NCI-H1417 (cell line): ENCODE measurements at places on chromosomes 11 and 22.

DNA sequence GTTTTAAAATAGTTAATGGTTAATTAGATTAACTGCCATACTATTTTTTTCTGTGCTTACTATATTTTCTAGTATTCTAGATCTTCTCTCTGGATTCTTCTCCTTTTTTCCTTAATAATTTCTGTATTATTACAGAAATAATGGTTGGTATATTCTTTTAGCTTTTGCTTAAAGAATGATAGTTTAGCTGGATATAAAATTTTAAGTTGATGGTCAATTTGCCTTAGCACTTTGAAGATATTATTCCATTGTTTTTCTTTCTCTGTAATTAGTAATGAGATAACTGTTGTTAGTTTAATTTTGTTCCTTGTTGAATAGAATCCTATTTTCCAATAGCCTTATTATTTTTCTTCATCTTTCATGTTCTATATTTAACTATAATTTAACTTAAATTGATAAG lies 99.9 kb upstream of the NCAM1 start:
- DNase-seq, result no peak

- DNase-seq, result peak; percentile 24
These were observed 34.1 kb downstream of the SERGEF start for GRCh38 chr11:17978553-17979287.

DNA sequence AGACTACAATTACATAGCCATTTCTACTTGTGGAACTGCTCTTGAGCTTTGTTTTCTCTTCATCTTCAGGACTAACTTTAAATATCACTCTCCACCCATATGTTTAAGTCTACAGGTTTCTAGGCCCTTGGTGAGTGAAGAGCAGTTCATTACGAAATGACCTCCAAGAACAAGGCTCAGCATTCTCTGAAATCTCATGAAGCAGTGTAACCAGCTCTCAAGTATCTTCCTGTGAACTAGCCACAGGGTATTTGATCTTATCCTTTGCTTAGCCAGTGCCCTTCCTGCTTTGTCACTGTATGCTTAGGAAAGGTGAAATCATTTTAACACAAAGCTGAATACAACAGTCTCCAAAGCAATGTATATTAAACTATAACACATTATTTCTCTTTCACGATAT lies 20.4 kb upstream of the LYVE1 start:
- DNase-seq, result no peak

GRCh38 chr11:56906683-56907148 lies 82.0 kb upstream of the OR5AK2 start:
- no peak for DNase-seq

- DNase-seq, result no peak
These were observed 7.8 kb upstream of the P4HA3 start for GRCh38 chr11:74319139-74319816.

DNA sequence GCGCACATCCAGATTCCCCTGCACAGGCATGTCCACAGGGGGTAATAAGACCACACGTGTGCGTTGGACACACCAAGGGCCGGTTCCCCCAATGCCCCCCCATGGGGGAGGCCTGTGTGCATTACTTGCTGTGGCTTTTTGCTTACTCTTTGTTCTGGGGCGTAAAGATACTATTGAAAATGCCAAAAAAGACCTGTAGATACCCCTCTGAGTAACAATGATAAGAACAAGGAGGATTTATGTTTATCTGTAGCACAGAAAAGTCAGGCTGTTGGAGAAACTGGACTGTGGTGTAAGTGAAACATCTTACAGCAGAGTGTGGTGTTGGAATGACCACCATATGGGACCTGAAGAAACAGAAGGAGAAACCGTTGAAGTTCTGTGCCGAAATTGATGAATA lies 103.2 kb downstream of the TBC1D22A start:
- DNase-seq, result no peak

DNA sequence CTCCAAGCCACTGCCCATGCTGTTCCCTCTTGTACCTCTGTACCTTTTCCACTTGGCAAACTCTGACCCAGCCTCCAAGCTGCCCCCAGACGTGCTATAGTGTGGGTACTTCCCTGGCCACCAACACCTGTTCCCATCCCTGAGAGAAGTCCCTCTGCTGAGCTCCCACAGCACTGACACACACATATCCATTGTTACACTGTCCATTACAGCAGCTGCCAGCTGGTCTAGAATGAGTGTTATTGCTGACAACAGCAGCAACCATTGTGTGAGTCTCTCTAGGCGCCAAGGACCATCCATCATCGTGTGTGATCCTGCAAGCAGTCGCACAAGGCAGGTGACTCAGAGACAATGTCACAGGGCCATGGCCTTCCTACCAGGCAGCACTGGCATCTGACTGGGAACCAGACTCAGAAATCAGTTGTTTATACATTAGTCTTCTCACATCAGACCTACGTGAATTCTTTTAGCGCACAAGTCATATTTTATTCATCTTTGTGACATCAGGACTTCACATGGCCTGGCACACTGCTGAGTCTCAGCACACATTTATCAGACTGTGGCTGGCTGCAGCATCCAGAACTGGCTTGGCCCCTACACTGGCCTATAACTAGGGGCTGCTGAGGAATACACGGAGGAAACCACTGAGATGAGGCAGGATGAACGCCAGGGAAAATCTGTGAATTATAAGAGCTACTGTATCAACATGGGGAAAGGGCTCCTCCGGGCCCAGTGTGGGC lies 56.4 kb downstream of the SGSM3 start:
- DNase-seq, result peak; percentile 90

GRCh38 chr11:73137262-73137943 lies 4.7 kb downstream of the FCHSD2 start:
- no peak for DNase-seq

DNA sequence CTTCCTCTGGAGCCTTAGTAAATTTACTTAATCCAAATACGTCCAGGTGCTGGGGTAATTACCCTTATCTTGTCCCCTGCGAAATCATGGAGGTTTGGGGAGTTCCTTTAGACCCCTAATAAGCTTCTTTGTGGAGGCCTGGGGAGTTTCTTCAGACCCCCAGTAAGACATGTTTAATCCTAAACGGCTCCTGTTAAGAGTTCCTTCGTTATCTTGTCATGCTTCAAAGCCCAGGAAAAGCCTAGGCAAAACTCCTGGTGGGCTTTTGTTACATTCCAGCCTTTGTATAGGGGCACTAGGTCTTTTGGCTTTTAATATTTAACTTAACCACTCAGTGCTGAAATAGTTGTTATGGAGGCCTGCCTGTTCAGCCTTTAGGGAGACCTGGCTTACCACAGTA lies 18.1 kb upstream of the PAMR1 start:
- DNase-seq, result no peak

- no peak for DNase-seq
These were observed 175.8 kb downstream of the DSCAML1 start for GRCh38 chr11:117621226-117621625.

DNA sequence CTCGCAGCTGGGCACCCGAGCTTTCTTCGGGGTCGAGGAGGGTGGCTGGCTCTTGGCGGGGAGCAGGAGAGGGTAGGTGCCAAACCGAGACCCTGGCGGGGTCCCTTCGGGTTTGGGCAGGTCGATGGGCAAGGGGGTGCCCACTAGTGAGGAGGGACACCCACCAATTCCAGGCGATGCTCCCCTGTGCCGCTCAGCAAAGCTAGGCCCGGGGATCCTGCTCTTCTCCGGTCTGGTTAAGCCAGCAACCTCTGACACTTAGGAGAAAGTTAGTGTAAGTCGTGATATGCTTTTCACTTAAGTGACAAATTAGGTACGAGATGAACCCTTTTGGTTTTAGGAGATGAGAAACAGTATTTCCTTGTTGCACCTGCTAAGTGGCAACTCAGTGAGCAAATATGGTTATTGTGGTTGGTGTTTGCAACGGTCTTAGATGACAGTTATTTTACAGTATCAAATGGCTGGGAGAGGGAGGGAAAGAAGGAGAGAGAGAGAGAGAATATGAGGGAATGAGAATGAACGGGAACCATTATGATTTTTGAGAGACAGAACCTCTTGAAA lies 565 bp downstream of the NUCB2 start:
- peak; percentile 82 for DNase-seq

DNA sequence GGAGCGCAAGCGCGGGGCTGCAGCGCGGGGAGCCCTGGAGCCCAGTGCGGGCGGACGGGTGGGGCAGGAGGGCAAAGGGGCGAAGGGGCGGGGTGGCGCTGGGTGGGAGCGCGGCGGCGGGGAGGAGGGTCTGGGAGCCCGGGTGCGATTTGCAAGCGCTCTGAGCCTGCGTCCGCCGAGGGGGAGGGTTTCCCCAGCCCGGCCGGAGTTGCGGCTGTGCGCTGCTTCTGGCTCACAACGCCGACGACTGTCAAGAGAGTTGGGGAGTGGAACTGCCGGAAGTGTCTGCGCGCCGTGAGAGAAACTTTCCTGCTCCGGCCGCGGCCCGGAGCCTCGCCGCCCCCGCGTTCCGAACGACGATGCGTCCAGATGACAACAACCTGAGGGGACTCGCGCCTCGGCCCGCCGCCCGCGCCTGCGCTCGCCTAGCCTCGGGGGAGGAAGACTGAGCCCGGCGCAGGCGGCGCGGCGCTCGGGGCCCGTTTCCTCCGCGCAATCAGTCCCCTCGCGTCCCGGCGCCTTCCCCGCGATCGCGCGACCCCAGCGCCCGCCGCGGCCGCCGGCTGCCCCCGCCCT lies at the start of gene ARHGAP42:
TSS of gene ARHGAP42 (plus strand) at position 235 of the 576 bp plus-strand sequence. CDS start 391 bp downstream, outside the sequence.
- peak; percentile 78 for DNase-seq

GRCh38 chr11:3939211-3939610 lies 83.7 kb downstream of the STIM1 start:
- no peak for DNase-seq

- no peak for DNase-seq
These were observed 24.6 kb downstream of the LMO1 start for GRCh38 chr11:8239040-8239439.

DNA sequence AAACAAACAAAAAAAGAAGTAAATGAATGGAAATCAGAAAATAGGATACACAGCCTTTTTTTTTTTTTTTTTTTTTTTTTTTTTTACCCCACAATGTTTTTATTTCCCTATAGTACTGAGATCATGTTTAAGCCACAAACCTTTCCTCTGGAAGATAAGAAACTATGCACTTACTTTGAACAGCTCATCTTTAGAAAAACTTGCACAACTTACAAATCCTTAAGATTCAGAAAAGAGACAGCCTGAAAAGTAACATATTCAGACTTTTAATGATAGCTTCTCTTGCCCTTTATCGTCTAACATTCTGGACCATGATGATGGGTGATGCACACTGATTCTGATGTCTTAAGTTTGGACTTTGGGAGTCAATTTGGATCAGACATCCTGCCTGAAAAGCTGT lies 80.3 kb downstream of the TNRC6B start:
- no peak for DNase-seq

DNA sequence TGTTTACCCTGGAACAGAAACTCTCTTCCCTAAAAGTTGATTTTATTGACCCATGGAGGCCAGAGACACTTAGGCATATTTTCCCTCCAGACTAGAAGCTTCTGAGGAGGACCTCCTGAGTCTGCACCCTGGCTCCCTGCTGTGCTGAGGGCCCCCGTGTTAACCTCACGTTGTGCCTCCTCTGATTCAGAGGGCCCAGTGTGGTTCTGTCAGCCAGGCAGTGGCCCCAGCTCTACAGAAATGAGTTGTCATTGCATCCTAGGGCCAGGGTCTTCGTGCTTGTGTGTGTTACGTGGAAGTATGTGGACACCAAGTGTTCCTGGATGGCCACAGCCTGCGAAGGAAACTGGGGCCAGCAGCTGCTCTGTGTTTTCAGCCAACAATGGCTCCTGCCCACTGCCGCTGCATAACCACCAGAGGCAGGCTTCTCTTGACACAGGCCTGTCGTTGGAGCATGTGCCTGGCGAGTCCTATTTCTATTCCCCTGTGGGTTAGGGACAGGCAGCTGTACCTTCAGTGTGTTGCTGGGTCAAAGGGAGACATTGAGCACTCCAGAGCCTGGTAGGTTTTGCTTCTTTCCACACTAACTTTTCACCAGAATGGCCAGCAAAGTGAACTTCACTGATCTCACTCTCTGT lies 44.5 kb downstream of the MED15 start:
- DNase-seq, result no peak

- DNase-seq, result no peak
These were observed 44.8 kb downstream of the TECTA start for GRCh38 chr11:121145826-121146225.

DNA sequence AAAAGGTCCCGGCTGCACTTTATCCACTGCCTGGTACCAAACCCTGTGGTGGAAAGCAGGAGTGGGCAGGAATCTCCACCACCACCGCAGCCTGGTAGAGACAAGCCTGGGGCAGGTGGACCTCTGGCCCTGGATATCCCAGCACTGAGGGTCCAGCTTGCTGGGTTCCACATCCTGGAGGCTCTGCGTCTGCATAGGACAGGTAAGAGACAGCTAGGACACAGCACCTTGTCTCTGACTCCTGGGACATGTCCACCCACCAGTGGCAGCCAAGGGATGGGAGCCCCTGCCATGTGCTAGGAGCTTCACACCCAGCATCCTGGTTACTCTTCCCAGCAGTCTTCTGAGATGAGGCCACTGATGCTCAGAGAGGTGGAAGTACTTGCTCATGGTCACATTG lies 105.5 kb downstream of the MYO18B start:
- DNase-seq, result no peak
